ENCODE measurements at places on chromosomes 7 and 10.

DNA sequence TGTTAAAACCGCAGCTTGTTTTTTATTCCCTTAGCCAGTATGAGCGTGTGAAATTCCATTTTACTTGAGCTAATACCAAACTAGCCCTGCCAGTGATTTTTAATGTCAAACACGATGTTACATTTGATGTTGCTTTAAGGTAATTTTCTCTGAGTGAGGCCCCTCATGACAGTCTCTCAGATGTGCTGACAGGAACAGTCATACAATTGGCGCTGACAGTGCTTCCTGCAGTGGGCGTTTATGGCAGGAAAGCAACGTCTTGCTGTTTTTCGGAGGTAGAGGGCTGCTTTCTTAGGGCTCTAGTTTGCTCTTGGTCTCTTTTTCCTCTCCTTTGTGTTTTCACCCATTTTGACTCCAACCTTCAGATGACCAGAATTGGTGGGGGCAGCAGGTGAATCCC, 19.3 kb downstream of the PON1 start:
- DNase-seq: no peak

GRCh38 chr7:33729726-33730125, 175.6 kb upstream of the BMPER start:
- no peak for DNase-seq

- no peak for DNase-seq
Measured at GRCh38 chr7:31407178-31407676, 66.7 kb upstream of the NEUROD6 start.

DNA sequence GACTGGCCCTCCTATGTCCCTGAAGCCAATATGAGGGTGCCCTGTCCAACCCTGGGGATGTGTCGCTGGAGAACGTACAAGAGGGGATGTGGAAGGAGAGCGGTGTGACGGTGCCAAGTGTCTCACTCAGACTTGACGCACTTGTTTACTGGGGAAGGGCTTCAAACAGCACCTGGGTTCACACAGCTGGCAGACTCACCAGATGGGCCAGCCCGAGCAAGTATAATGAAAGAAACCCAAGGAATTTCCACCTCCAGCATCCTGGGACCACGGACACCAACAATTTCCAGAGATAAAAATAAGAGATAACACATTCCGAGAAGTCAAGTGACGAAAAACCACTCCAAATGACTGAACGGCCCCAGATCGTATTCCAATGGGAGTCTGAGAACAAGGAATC, 5.3 kb downstream of the ATP5MF start:
- no peak for DNase-seq

DNA sequence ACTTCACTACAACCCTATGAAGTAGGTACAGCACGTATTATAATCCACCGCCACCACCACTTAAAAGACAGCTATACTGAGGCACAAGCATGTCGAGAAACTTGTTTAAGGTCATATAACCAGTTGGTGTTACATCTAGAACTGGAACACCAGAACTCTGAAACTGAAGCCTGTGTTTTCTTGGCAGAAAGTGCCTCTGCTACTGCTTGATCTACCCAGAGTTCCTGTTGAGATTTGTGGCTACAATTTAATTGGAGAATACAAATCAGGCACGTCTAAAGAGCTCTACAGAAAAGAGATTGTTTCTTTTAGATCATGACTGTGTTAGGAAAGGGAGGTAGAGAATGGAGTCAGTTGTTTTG, 4.3 kb upstream of the ADD3 start:
- no peak for DNase-seq

DNA sequence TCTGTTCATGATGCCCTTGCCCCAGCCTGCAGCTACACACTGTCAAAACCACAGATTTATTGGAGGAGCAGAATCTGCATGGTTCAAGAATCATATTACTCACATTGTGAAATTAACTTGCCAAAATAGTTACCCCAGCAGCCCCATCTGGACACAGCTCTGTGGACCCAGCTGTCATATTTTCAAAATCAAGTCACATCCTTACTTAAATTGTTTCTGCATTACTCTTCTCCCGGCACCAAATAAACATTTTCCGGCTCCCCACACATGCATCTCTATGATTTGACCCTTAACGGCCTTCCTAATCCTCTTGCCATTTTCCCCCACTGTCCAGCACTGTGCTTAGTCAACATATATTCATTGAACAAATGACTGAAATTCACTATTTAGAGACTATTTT, 43.8 kb upstream of the GPR26 start:
- DNase-seq: no peak

DNA sequence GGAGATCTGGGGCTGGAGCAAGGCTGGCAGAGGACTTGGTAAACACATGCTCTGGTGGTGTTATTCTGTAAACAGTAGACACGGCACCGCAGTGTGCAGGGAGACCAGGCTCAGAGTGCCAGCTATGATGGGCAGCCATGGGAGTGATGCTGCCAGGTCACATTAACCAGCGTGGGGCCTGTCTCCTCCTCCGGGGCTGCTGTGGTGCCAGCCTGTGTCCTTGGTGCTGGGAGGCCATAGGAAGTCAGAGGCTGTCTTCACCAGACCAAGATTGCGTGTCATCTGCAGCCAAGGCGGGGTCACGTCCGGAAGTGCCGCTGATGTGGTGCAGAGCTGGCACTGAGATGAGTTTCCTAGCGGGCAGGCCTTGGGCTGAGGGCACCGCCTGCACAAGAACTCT, 236.0 kb downstream of the GLRX3 start:
- no peak for DNase-seq

DNA sequence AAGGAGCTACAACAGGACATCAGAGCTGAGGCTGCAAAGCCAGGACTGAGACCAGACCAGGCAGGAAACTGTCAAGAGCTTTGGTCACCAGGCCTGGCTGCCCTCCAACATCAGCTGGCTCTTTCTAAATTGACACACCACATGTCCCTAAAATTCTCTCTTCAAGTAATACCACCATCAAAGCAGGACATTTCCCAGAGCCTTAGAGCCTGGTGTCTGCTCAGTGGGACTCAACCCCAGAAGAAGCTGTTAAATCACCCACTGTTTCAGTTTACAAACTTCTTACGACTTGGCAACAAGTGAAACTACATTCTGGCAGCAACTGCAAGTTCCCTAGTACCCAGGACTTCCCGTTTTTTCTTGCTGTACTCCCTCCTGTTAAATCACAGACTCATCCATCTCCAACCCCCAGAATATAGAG, 3.8 kb upstream of the IL6 start:
- no peak for DNase-seq

- DNase-seq: no peak
Measured at GRCh38 chr7:23539494-23539907, 7.7 kb upstream of the TRA2A start.

- DNase-seq: no peak
Measured at GRCh38 chr10:74460812-74461211, 309.8 kb downstream of the ADK start.

All from NCI-H187 treated with DMSO at 0.1 percent for 48 hours (cell line).